Muscle of arm (tissue), 14 donors: ENCODE measurements at places on chromosomes 6 and 20. TPM values are rescaled to one million over a fixed set of nuclear protein-coding genes. Genes with fewer than 3 reads are reported as not detected.

The TMEM74B gene
- not detected for polyA plus RNA-seq

The PRDM1 gene
- polyA plus RNA-seq = 5.5 TPM

DNA sequence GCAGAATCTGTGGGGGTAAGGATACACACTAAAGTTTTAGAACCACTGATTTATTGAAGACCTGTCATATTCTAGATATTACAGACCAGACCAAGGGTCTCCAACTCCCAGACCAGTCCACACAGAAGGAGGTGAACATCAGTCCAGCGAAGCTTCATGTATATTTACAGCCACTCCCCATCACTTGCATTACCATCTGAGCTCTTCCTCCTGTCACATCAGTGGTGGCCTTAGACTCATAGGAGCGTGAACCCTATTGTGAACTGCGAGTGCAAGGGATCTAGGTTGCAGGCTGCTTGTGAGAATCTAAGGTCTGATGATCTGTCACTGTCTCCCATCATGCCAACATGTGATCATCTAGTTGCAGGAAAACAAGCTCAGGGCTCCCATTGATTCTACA, 5.0 kb upstream of the BCLAF1 start:
- DNase-seq = no peak

- DNase-seq = no peak
Measured at GRCh38 chr6:135488023-135488422, 9.5 kb downstream of the AHI1 start.
